ENCODE measurements at places on chromosomes 12 and 14. TPM values are rescaled to one million over a fixed set of nuclear protein-coding genes. Genes with fewer than 3 reads are reported as not detected.

The CLEC4A gene
- total RNA-seq, result 0.35 TPM

The PPP2R5E gene
- total RNA-seq, result 24.0 TPM

- DNase-seq, result no peak
Observed at GRCh38 chr14:22588526-22589095, 413 bp downstream of the DAD1 start.

DNA sequence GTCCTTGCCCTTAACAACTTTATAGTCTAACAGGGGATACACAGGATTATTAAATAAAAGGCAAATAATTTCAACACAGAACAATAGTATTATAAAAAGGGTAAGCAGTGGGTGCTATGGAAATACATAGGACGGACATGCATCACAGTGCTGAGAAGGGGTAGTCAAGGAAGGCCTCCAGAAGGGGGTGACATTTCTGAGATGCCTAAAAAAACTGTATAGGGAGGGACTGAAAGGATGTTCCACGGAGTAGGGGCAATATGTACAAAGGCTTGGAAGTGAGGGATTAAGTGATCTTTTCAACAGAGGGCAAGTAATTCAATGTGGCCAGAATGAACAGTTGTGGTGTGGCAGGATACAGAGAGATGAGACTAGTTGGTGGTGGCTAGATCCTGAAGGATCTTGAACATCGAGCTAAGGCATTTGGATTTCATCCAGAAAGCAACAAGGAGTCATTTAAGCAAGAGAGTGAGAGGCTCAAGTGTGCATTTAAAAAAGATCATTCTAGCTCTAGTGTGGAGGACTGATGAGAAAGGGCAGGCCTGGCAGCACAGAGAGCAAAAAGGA, 8.9 kb upstream of the ATP5MC2 start:
- DNase-seq, result no peak

GRCh38 chr14:68039593-68039992, 220.0 kb downstream of the RAD51B start:
- DNase-seq, result peak; percentile 62

GRCh38 chr14:105419195-105420091, at the start of gene MTA1:
TSS of gene MTA1 (plus strand) at chr14:105419827. CDS start at chr14:105420036, 209 bp downstream.
- no peak for DNase-seq

DNA sequence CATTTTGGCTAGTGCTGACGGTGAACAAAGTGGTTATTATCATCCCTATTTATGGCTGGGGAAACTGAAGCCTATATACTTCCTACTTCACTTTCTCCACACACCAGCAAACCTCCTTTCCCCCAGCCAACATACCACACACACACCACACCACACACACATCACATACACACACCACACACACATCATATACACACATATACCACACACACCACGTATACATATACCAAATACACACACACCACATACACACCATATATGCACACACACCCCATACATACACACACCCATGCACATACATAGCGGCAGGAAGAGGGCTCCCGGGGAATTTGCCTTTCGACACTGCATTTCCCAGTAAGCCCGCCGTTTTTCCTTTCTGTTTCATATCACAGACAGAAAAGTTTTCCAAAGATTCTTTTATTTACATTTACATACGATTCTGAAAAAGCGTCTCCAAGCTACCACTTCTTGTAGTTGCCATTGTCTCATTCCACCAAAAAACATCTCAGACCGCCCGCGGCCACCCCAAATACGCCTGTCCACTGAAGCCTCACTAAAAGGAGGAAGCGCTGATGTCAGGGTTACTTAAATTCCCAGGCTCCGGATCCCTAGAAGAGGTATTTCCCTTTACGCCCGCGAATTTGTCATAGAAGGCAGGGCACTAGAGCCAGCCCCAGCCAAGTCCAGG, 823 bp upstream of the RAB5B start:
- DNase-seq, result no peak

DNA sequence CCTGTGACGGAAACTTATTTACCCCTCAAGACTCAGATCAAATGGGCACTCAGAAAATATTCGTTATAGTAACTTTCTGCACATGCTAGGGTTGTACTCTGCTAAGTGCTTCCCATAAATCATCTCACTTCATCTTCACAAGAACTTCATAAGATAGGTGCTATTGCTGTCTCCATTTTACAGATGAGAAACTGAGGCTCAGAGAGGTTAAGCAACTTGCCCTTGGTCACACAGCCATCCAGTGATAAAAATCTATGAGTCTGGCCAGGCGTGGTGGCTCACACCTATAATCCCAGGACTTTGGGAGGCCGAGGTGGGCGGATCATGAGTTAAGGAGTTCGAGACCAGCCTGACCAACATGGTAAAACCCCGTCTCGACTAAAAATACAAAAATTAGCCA, 33.2 kb upstream of the LHX5 start:
- no peak for DNase-seq

DNA sequence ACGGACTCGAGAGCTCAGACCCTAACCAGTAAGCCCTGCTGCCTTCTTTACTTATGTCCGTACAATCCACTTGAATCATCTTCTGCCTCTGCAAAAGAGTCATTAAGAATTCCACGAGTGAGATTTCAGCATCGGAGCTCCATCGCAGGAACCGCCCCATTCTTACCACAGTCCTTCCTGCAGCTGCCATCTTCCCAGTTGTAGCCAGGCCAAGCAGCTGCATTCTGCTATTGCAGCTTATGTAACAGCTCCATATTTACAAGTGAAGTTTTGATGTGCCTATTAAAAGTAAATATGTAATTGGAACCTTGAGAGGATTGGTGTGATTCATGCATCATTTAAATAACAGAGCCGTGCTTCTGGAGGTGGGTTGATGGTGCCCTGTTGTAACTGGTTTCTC, 157.4 kb downstream of the KICS2 start:
- DNase-seq, result no peak

GRCh38 chr12:13032164-13032563, 12.0 kb upstream of the FAM234B start:
- DNase-seq, result no peak

- no peak for DNase-seq
Observed at GRCh38 chr12:125773033-125773640, 707.9 kb downstream of the AACS start.

DNA sequence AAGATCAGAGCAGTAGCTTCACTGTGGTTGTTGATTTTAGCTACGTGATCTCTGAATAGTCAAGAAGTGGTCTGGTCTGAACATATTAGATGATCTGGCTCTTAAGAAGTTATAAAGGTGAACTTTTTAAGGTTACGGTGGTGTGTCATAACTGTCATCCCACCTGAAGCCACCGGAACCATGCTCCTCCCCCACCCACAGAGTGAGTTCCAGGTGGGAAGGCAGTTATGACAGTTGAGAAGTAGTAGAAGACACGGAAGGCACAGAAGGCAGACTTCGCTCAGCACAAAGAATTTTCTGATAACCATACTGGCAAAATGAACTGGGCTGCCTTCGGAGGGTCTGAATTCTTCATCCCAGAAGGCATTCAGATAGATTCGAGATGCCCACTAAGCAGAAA, 90.0 kb upstream of the RIC8B start:
- no peak for DNase-seq
